Esophagus squamous epithelium (tissue), 5 donors: ENCODE measurements at places on chromosomes 7 and 10.
A peak's percentile ranks its signal among the peaks of the same experiment; 100 is the strongest.

- DNase-seq, result no peak
Observed at GRCh38 chr7:132897093-132897687, 184.7 kb downstream of the CHCHD3 start.

DNA sequence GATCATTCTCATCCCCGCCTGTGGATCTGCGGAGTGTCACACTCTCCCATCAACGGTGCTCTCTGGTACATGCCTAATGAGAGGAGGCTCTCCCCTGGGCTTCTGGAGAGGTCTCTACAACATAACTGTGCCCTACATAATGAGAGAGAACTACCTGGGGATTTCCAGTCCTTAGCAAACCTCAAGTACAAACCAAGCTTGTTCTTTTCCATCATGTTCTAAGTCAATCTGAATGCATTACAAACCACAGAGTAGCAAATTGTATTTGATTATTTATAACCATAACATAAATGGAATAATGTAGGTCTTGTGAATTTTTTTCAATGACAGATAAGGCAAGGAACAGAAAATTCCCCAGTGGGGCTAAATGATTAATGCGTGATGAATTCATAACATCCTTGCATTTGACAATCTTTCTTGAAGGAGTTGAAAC lies 412.4 kb upstream of the NRP1 start:
- DNase-seq, result no peak

GRCh38 chr7:18778594-18778993 lies 283.0 kb downstream of the HDAC9 start:
- DNase-seq, result no peak

GRCh38 chr10:14742815-14743214 lies 31.9 kb downstream of the FAM107B start:
- DNase-seq, result no peak

DNA sequence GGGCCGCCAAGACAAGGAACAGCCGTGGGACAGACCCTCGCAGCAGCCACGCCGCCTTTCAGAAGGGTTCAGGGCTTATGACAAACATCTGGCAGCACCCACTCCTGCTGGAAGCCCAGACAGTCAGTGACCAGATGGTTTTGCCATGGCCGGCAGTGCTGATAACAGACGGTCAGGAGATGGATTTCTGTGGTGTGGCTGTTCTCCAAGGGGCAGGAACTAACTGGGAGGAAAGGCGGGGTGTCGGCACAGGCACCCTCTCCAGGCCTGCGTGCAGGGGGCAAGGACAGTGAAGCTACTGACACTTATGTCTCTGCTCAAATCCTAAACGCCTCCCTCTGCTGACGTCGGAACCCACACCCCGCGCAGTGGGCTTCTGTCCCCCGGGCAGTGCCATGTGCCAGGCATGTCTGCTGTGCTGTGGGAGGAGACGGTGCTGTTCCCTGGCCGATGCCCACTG lies 416.1 kb downstream of the DNAJB6 start:
- DNase-seq, result no peak

GRCh38 chr10:71850743-71851464 lies at the start of gene PSAP:
TSS of gene PSAP (minus strand) at chr10:71851251. CDS start at chr10:71851221, 30 bp downstream.
- DNase-seq, result peak; percentile 90

DNA sequence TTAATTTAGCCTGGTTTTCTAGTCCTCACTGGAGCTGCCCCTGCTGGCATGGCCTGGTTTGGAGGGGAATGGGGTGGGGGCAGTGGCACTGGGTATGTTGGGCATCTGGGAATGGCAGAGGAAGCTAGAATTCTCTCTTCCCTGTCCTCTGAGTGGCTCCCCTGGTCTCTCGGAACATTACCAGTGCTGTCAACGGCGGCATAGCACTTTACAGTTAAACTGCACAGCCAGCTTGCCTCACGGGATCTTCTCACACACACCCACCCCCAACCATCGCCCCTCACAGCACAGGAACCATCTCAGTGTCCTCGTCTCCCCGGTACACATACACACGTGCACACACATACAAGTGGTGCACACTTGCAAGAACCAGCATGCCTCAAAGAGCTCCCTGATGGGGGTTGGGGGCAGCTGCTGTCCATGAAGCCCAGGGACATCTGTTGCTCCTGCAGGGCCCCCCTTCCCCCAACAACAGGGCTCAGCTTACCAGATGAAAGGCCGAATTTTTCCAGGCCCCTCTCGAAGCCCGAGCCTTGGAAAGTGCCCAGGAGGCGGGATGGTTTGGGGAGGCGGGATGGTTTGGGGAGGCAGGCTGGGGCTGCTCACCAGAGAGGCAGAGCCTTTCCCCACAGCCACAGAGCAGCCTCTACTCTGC lies 41.0 kb downstream of the TSPAN15 start:
- DNase-seq, result no peak

DNA sequence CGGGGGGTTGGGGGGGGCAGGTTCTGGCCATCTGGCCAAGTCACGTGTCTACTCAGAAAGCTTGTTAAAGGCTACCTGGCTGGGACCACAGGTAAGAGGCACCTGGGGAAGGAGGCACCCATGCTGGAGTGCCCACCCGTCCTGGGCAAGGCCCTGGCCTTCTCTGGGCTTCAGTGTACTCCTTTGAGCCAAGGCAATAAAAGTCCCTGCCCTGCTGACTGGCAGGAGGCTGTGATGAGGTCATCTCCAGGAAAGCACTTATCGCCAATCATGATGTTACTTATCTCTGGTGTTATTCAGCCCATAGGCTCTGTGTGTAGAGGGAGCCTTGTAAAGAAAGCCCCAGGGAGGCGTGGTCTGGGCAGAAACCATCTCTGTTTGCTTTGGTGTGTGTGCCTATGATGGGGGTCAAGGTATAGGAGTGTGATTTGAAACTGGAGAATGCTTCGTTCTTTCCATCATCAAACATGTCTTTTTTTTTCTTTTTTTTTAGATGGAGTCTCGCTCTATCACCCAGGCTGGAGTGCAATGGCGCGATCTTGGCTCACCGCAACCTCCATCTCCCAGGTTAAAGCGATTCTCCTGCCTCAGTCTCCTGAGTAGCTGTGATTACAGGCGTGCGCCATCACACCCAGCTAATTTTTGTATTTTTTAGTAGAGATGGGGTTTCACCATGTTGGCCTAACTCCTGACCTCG lies 2.5 kb upstream of the CLDN4 start:
- DNase-seq, result no peak

- DNase-seq, result no peak
Observed at GRCh38 chr7:128908750-128909624, 1.5 kb downstream of the KCP start.

GRCh38 chr7:5396999-5397663 lies 26.5 kb downstream of the TNRC18 start:
- DNase-seq, result peak; percentile 59

- DNase-seq, result no peak
Observed at GRCh38 chr7:134085311-134085710, 41.8 kb upstream of the LRGUK start.

- no peak for DNase-seq
Observed at GRCh38 chr10:71893920-71894319, 42.9 kb upstream of the PSAP start.

DNA sequence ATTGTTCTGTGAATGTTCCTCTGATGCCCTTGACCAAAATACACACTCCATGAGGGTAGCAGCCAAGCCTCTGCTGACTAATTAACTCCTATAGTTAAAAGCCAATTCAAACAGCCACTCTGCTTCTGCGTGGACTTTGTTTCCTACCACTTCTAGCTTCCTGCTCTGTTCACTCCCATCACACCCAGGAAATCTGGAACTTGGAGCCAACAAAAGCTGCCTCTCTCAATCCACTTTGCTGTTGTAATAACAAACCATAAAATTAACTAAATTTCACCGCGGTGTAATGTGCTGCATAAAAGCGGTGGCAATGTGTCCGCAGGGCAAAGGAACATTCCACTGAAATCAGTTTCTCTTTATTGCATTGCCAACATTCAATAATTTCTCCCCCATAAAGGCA lies 239.5 kb downstream of the PLXNA4 start:
- no peak for DNase-seq

GRCh38 chr7:57245206-57245605 lies 113.0 kb upstream of the ZNF479 start:
- DNase-seq, result no peak

- DNase-seq, result no peak
Observed at GRCh38 chr10:71218651-71219050, 6.3 kb downstream of the UNC5B start.

DNA sequence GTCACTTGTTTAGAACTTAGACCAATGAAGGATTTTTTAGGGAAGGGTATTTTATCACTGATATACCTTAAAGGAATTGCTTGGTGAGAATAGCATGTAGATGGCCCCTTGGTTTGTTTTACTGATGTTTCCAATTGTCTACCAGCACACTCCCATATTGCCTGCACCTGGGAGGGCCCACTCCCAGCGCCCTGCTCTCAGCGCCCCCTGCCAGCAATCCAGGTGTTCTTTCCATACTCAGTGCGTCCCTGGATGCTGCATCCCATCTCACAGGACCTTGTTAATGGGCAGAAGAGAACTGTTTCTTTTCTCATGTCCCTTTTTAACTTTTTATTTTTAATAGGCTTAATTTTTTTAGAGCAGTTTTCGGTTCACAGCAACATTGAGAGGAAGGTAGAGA lies 24.1 kb upstream of the SFRP5 start:
- no peak for DNase-seq

- DNase-seq, result no peak
Observed at GRCh38 chr10:133454204-133454893, 604 bp downstream of the SCART1 start.

GRCh38 chr7:129796186-129796775 lies 156.5 kb downstream of the UBE2H start:
- DNase-seq, result no peak

GRCh38 chr10:121928528-121928884 lies 675 bp upstream of the ATE1 start:
- DNase-seq, result no peak

DNA sequence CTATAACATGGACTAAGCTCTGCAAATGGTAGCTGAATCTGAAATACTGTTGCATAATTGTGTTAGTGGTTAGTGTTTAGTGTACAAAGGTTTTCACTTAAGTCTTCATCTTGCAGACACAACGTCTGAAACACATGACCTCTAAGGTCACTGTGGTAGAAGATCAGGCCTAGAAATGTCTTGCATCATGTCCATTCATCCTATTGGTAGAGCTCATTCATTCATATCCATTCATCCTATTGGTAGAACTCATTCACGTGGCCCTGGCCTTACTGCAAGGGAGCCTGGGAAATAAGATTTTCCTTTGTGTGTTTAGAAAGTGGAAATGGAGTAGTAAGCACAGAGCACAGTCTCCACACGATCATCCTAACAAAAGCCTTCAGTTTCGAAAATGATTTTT lies 485.8 kb downstream of the PLXNA4 start:
- no peak for DNase-seq

DNA sequence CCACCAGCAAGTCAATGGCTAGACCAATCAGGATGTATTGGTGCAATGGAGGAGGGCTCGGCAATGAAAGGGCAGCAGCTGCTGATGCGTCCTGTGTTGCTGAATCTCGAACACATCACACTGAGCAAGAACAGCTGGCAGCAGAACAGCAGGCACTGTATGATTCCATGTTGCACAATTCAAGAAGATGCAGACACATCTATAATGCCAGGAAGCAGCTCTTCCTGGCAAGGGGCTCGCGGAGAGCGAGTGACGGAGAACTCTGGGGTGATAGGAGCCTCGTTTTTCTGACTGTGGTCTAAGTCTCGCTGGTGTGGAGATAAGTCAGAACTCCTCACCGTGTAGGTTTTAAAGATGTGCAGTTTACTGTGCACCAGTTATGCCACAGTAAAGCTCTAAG lies 24.8 kb upstream of the PFKP start:
- DNase-seq, result no peak

DNA sequence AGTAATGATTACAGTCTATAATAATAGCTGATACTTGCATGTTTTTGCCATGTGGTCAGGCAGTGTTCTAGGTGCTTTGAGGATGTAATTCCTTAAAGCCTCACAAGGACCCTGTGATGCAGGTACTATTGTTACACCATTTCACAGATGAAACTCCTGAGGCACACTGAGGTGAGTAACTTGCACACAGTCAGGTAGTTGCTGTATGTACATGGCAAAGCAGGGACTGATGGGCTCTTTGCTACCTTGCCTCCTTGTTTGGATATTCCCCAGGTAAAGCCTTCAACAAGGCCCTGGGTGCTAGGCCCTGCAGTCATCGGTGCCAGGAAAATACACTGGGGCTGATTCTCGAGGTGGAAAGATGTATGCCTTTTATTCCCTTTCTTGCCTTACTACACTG lies 317.5 kb downstream of the CXCL12 start:
- DNase-seq, result no peak

DNA sequence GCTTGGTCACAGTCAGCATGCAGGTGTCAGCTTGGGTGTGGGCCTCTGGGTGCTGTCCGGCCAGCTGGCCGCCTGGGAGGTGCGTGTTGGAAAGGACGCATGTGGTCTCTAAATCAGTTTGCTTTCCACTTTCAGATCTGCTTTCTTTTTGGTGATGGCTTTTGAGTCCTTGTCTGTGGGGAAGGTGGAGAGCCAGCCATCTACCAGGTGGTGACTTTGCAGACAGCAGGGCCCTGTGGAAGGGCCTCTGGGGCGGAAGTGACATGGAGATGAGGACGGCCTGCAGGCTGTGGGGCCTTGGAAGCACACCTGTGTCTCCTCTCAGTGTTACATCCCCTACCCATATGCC lies 59.4 kb downstream of the WDR37 start:
- no peak for DNase-seq

- no peak for DNase-seq
Observed at GRCh38 chr10:77392851-77393250, 244.8 kb downstream of the KCNMA1 start.

GRCh38 chr7:101172005-101172853 lies 6.9 kb upstream of the VGF start:
- no peak for DNase-seq

GRCh38 chr10:18607503-18608378 lies 43.6 kb downstream of the NSUN6 start:
- no peak for DNase-seq

- no peak for DNase-seq
Observed at GRCh38 chr7:105776986-105777910, 99.2 kb downstream of the ATXN7L1 start.

DNA sequence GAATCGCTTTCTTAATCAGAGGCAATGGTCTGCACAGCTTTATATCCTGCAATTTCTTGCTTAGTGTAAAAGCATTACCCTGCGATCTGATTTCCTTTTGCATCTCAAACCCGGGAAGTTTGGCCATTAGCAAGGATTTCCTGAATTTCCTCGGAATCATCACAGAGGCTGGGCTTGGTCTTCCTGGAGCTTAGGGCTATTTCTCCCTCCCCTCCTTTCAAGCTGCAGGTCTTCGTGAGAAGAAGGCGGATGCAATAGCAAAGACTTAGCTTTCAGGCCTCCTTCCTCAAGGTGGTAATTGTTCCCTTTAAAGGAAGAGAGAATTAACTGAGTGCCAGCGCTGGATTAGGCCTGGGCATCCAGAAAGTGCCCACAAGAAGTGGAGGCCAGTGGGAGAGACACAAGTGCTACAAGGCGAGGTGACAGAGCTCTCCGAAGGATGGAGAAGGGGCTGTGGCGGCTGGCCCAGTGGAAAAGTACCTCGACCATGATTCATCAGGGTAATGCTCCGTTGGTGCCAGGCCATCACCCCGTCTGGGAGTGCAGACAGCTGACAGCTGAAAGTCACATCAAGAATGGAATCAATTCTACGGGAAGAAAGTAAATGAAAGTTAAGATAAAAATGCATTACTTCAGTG lies 4.0 kb upstream of the ARMS2 start:
- DNase-seq, result no peak

GRCh38 chr7:99742737-99743394 lies 7.9 kb upstream of the CYP3A7 start:
- DNase-seq, result no peak
